ENCODE measurements at places on chromosomes 12 and 14.
A peak's percentile ranks its signal among the peaks of the same experiment; 100 is the strongest.

GRCh38 chr12:3476403-3476802 lies 14.6 kb upstream of the PRMT8 start:
- DNase-seq = no peak

DNA sequence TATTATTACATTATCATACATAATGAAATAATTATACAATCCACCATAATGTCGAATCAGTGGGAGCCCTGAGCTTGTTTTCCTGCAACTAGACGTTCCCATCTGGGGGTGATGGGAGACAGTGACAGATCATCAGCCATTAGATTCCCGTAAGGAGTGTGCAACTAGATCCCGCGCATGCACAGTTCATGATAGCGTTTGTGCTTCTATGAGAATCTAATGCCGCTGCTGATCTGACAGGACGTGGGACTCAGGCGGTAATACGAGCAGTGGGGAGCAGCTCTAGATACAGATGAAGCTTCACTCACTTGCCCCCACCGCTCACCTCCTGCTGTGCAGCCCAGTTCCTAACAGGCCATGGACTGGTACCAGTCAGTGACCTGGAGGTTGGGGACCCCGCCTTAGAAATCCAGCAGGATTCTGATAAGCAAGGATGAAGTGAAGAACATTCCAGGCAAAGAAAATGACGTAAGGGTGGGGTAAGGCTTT lies 204.6 kb downstream of the ETV6 start:
- no peak for DNase-seq

DNA sequence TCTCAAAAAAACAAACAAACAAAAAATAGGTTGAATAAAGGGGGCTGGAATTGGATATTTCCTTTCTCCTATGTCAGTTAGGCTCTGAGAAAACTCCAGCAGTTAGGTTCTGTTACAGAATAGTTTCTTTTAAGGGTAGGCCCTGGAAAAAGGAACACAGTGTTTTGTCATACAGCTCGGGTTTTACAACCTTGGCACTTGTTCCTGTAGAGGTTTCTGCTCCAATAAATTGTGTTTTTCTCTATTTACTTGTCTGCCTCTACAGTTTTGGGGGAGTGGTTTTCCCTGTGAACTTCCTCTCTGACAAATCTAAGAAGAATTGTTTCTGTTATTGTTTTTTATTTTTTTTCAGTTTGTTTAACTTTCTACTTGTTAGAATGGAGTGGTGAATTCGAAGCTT lies 167.6 kb downstream of the ACSS3 start:
- no peak for DNase-seq

DNA sequence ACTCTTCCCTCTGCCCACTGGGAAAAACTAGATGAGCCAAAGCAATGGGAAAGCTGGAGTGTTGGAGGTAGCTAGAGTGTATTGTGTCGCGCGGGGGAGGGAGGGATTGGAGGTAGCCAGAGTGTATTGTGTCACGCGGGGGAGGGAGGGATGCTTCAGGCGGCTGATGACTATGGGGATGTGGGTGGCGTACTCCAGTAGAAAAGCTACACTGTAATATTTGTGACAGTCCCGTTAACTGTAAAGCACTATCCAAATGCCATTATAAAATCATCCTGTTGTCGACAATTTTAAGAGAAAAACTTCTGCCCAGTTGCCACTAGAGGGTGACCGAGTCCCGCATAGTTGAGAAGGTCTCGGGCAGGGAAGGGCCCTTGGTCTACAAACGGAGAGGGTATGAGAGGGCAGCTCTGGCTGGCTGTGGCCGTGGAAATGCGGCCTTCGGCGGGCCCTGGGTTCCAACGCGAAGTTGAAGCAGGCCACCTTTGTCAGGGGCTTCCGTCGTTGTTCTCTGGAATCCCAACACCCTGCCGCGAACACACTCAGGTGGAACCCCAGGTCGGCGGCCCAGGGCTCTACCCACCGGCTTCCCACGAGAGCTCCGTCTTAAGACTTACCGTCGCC lies 15.1 kb upstream of the PLEK2 start:
- DNase-seq = peak; percentile 82

GRCh38 chr12:102438047-102438826 lies 42.1 kb downstream of the IGF1 start:
- DNase-seq = no peak

DNA sequence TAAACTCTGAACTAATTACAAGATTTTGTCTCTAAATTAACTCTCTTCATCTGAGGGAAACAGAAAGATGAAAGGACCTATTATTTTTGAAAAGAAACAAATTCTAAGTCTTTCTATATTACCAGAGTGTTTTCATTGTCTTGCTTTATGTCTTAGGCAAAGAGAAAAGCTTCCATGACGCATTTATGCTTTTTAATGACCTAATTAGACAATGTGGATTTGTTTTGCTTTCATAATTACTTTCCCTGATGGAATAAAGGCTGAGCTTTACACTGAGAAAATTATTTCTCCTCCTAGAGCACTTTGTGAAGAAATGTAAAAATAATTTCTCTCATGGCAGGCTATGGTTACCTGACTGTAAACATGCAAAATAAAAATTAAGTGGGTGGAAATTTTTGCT lies 138.0 kb upstream of the SLCO1C1 start:
- no peak for DNase-seq

- DNase-seq = no peak
Measured at GRCh38 chr14:51318813-51319597, 79.0 kb downstream of the TMX1 start.

DNA sequence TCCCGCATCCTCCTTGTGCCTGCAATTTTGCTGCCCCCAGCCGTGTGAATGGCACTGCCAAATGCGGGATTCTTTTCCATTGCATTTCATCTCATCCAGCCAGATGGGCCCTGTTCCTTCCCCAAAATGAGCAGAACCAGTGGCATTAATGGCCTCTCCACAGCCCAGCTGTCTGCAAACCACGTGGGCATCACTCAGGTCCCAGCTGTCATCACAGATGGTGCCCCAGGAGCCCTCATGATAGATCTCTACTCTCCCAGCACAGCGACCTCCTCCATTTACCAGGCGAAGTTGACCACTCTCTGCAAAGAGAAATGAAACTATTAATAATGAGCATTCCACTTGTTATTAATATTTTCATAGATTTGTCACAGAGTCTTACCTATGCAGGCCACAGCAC lies 17.1 kb downstream of the CD163 start:
- no peak for DNase-seq

DNA sequence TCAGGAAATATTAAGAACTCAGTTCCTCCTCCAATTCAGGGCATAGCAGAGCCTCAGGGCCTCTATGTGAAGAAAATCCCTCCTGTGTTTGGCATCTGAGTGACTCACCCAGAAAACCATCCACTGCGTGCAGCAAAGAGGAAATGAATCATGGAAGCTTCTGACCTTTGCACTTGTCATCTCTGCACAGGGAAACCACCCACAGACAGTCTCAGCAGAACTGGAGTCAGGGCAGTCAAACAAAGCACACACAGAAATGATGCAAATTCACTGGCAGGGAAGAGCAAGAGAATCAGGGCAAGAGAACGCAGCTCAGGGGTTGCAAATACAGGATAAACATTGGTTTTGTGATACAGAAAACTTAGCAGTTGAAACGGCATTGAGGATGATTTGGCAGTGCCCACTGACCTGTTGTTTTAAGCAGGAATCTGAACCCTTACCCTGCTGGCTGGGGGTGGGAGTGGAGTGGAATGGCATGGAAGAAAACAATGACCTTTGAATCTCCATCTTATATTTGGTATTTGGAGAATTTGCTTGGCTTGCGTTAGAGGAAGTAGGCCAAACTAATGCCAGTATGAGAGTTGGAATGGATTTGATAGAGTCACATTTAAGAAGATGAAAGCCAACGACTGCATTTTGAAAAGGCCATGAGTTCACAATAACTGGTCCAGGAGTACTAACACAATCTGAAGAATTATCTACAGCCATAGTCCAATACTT lies 53.5 kb downstream of the PHLDA1 start:
- peak; percentile 100 for DNase-seq

- no peak for DNase-seq
Measured at GRCh38 chr12:107373238-107373809, 280.0 kb upstream of the CRY1 start.

GRCh38 chr12:68030248-68030647 lies 41.0 kb downstream of the IFNG-AS1 start:
- DNase-seq = no peak
